ENCODE measurements at places on chromosomes 1 and 21. TPM values are rescaled to one million over a fixed set of nuclear protein-coding genes. Genes with fewer than 3 reads are reported as not detected.

GRCh38 chr1:194175251-194175650 is 988.8 kb upstream of the B3GALT2 start:
- no peaks in the 10 kb centered on the region for H3K27me3 ChIP-seq
- no peak for DNase-seq
- H3K4me3 ChIP-seq, result no peak overlapping the region
- H3K36me3 ChIP-seq, result no peaks in the 10 kb centered on the region
- no peak overlapping the region for H3K27ac ChIP-seq
- no peaks in the 10 kb centered on the region for H3K4me1 ChIP-seq

ETV3L gene
- total RNA-seq, result not detected

- no peaks in the 10 kb centered on the region for H3K27me3 ChIP-seq
- DNase-seq, result no peak
- no peaks in the 10 kb centered on the region for H3K4me1 ChIP-seq
Measured at GRCh38 chr1:107499139-107499744, 358.4 kb downstream of the NTNG1 start.

XCL1 gene
- 86.0 TPM for total RNA-seq

GRCh38 chr1:8009043-8010002 is 16.8 kb downstream of the ERRFI1 start:
- no peaks in the 10 kb centered on the region for H3K27me3 ChIP-seq
- H3K36me3 ChIP-seq, result peaks cover 7% of the 10 kb centered on the region
- no peak overlapping the region for H3K4me3 ChIP-seq
- no peak for DNase-seq
- no peak overlapping the region for H3K27ac ChIP-seq

OR2T33 gene
- not detected for total RNA-seq
